Peyer's patch (tissue), 4 donors: ENCODE measurements at places on chromosomes 5 and 9. TPM values are rescaled to one million over a fixed set of nuclear protein-coding genes. Genes with fewer than 3 reads are reported as not detected.

GRCh38 chr5:61320860-61321259 lies 11.2 kb upstream of the ZSWIM6 start:
- no peak overlapping the region for H3K4me3 ChIP-seq
- H3K27me3 ChIP-seq = no peaks in the 10 kb centered on the region
- H3K27ac ChIP-seq = peak overlapping the region; percentile 13
- no peaks in the 10 kb centered on the region for H3K4me1 ChIP-seq
- H3K36me3 ChIP-seq = no peaks in the 10 kb centered on the region

- no peak for DNase-seq
- H3K27ac ChIP-seq = no peak overlapping the region
- H3K36me3 ChIP-seq = no peaks in the 10 kb centered on the region
- H3K4me1 ChIP-seq = no peaks in the 10 kb centered on the region
- no peak overlapping the region for H3K4me3 ChIP-seq
Measured at GRCh38 chr5:43582082-43583005, 20.6 kb upstream of the NNT start.

Gene SCGB3A2
- not detected for total RNA-seq

DNA sequence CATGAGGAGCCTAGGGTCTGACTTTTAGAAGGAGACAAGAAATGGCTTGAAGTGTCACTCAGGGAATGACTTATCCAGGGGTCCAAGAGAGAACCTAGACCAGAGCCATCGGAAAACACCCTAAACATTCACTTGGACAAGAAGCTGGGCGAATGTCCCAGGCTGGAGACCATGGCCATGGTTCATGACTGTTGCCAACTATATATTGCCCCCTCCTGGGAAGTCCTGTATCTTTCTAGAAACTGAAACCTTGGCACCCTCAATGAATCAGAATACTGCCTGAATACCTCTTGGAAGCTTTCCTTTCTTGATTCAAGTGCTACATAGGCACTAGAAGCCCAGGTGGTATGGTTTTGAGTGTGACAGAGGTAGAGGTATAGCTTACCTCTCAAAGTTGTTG lies 29.9 kb downstream of the TRMO start:
- no peak for DNase-seq
- H3K4me3 ChIP-seq = no peak overlapping the region
- no peak overlapping the region for H3K27ac ChIP-seq
- H3K36me3 ChIP-seq = no peaks in the 10 kb centered on the region
- no peaks in the 10 kb centered on the region for H3K27me3 ChIP-seq
- H3K4me1 ChIP-seq = no peaks in the 10 kb centered on the region

Gene CAVIN4
- not detected for total RNA-seq
